ENCODE measurements at places on chromosomes 4 and X.

- no peak for DNase-seq
Observed at GRCh38 chr4:37662861-37663390, 23.2 kb downstream of the RELL1 start.

GRCh38 chr4:174047363-174047762 lies 236.1 kb downstream of the FBXO8 start:
- DNase-seq, result no peak

DNA sequence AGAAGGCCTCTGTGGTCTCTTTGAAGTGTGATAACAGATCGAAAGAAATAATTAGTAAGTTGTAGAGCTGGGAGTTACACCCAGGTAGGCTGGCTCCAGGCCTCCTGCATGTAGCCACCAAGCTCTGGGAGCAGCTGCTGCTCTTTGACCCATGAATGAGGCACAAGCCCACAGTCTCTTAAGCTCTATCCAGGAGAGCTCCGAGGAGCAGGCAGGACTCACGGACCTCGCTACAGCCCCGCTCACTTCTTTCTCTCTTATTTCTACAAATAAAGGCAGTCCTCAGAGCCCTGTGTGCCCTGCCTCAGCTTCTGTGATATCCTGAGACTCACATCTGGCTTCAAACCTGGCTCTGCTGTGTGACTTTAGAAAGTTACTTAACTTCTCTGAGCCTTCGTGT lies 86.9 kb downstream of the EVC start:
- no peak for DNase-seq

DNA sequence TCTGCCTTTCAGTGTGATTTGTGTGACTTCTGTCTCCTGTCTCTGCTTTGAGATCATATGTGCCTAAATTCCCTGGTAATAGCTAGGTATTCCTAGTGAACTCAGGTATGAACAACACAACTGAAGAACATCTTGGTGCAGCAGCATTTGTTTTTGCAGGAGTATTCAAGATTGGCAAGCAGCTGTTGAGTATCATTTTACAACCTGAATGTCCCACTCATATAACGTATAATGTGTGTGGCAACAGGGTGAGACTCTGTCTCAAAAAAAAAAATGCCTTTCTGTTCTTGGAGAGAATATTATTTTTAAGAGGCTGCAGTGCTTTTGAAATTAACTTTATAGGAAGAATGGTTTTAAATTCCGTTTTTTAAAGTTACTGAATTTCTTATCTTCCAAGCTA lies 7.7 kb downstream of the LSM6 start:
- no peak for DNase-seq

GRCh38 chr4:38128478-38129459 lies 168.6 kb downstream of the PTTG2 start:
- peak; percentile 28 for DNase-seq

GRCh38 chr4:98802770-98803198 lies 126.1 kb downstream of the EIF4E start:
- DNase-seq, result no peak

DNA sequence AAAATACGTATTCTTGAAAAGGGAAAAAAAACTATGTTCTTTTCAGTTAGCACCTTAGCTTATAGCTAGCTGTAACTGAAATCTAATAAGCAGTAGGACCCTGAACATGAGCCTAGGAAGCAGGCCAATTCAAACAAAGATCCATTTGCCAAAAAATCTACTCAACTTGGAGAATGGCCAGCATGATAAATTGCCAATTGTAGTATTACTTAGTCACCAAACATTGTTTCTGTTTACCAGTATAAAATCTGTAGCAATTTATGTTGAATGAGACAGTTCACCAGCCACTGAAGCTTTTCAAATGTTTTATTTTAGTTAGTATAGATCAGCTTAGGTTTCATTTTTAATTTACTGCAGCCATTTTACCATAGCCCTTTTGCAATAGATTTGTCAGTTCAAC lies 323.6 kb upstream of the DIPK2B start:
- peak; percentile 51 for DNase-seq

- no peak for DNase-seq
Observed at GRCh38 chr4:185145572-185145971, 2.5 kb downstream of the SLC25A4 start.

- no peak for DNase-seq
Observed at GRCh38 chr4:172521680-172522079, 646.9 kb upstream of the GALNT7 start.

GRCh38 chr4:121519236-121519838 lies 138.5 kb upstream of the QRFPR start:
- no peak for DNase-seq

GRCh38 chr4:104795264-104795939 lies 300.7 kb upstream of the CXXC4 start:
- DNase-seq, result no peak

DNA sequence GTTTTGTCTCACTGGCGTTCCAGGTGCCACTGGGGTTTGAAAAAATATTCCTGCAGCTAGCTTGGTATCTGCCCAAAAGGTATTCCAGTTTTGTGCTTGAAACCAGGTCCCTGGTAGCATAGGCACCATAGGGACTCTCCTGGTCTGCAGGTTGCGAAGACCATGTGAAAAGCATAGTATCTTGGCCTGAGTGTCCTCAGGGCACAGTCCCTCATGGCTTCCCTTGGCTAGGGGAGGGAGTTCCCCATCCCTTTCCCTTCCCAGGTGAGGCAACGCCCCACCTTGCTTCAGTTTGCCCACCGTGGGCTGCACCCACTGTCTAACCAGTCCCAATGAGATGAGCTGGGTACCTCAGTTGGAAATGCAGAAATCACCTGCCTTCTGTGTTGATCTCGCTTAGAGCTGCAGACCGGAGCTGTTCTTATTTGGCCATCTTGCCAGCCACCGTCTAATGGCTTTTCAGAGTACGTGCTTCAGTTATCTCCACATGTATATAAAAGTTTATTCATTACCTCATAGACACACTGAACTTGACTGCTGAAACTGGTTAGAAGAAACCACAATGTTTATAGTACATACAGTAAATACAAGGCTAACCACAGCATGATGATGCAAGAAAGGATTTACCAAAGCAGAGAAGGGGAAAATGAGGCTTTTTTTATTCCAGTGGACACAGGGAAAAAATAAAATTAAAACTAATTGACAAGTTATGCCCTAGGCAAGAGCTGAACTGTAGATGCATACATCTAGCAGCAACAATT lies 10.6 kb downstream of the PBDC1 start:
- DNase-seq, result peak; percentile 38

DNA sequence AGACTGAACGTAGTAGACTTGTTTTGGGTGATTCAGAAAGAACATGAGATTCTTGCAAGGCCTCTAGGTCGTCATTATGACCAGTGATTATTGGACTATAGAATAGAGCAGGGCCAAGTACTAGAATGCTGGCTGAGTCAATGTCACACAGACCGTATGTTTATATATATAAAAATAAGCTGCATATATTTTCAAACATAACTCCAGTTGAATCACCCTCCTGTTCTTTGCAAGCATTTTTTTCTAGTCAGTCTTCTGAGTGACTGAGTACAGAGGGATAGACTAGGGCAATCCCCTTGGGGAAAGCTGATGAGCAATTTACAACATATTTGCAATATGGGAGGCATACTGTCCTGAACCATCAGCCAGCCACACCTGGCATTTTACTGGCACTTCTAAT lies 48.4 kb upstream of the PRPS1 start:
- peak; percentile 33 for DNase-seq

DNA sequence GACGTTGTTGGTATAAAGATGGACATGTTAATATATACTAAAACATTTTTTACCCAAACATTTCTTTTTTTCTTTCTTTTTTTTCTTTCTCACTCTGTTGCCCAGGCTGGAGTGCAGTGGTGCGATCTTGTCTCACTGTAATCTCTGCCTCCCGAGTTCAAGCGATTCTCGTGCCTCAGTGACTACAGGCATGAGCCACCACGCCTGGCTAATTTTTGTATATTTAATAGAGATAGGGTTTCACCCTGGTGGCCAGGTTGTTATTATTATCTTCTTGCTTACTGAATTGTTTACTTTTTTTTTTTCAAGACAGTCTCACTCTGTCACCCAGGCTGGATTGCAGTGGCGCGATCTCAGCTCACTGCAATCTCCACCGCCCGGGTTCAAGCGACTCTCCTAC lies 68.8 kb downstream of the HOPX start:
- no peak for DNase-seq

DNA sequence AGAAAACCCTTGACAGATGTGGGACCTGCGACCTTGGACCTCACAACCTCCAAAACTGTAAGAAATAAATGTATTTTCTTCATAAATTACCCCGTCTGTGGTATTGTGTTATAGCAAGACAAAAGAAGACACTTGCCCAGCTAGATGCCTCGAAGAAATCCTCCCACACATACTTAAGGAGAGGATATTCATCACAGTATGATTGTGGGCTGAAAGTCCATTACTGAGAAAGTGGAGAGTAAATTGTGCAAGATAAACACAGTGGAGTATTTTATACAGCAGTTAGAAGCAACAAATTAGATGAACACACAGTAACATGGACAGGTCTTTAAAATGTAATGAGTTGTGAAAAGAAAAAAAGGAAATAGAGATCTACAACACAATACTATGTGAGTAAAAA lies 25.8 kb upstream of the PLA2G12A start:
- no peak for DNase-seq

GRCh38 chr4:24930151-24930550 lies 17.3 kb upstream of the CCDC149 start:
- no peak for DNase-seq

GRCh38 chr4:1743551-1743950 lies 22.2 kb downstream of the TACC3 start:
- DNase-seq, result no peak

DNA sequence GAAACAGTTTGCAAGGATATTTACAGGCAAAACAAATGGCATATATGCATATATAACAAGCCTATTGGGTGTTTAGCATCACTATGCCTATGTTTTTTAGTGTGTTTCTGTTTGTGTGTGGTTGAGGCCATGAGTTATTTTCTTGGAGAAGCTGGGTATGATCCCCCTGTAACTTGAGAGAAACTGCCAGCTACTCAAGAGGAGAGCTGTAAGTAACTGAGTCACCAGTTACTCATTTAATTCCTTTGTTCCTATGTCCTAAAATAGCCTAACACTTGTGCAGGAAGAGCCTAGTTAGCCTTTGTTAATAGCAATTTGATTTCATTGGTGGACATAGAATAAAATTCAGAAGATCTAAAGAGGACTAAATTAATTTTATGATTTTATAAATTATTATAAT lies 79.1 kb downstream of the PWWP3B start:
- no peak for DNase-seq

DNA sequence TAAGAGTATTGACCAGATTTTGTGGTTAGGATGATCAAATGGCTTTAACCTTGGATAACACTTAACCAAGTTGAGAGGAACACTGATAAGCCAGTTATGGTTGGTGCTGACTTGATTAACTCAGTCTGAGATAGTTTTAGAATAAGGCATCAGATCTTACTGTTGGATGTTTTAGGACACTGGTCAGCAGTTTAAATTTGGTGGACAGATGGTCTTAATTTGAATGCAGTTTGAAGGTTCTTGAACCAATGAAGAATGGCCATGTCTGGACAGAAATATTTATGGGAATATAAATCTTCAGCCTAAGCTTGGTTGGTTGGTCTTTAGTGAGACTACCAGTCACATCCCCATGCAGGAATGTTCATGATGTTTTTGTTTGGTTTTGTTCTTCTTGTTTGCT lies 2.6 kb upstream of the GIMD1 start:
- DNase-seq, result no peak

DNA sequence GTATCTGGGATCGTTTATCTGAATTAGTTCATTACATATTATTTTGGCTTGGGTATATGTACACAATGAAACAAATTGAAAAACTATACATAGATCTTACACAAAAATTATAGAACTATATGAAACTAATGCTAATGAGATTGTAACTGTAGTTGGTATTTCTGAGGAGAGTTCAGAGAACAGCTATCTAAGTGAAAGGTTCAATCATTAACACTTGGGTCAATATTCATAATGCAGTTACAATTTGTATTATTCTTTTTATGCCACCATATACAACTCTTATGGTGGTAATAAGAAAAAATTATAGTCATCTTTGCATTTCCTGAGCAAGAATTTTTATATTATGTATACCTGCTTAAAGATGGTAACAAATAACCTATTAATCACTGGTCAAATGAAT lies 461.0 kb downstream of the GRXCR1 start:
- DNase-seq, result no peak

GRCh38 chr4:122831515-122832196 lies 5.0 kb downstream of the FGF2 start:
- DNase-seq, result peak; percentile 59

DNA sequence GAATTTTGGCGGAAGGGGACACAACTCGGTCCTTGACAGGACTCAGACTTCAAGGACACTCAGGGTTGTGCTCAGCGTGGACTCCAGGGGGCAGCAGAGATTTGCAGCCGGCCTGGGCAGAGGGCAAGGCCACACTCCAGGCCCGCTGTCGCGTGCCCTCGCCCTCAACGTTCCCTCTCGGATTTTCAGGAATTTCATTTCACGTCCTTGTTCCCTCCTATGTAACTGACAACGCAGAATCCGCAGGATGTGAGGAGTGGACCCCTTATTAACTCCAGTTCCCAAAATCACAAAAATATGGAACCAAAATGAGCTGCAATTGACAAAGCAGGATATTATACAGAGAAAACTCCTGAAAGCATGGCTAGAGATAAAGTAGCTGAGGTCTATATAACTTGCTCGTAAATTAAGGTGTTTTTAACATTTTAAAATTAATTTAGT lies 21.0 kb upstream of the DCTD start:
- peak; percentile 76 for DNase-seq

DNA sequence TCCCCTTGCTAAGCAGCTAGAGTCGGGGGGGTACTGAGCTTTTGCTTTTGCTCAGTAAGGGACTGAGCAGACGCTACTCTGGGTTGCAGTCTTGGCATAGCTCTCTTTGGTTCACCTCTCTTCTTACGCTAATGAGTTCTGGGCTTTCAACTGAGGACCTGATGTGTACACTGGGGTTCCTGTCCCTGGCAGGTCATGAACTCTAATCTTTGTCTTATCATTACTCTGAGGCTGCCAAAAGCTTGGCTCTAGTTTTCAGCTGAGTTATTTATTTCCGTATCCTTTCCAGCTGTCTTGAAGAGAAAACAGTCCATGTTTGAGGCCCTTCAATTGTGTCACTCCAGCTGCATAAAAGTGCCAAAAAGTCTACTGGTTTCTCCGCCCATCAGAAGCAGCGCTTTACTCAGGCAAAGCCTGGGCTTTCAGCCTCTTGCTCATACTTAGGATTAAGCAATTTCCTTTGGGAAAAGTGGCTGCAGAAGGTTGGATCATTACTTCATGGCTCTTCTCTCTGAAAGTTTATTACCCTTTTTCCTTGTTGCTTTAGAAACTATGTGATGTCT lies 121.0 kb upstream of the STOX2 start:
- DNase-seq, result peak; percentile 9

DNA sequence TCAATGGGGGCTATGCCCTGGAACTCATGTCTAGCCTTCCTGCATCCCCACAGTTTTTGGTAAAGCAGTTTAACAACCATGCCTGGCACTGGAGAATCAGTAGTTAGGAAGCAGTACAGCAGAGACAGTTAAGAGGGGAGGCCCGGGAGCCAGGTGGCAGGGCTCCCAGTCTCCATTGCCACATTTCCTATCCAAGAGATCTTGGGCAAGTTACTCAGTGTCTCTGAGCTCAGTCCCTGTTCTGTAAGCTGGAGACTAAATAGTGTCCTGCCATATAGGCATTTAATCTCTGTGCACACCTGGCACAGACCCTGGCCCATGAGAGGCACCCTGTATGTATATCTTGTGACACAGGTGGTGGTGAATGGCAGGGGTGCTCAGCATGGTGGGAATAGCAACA lies 156.1 kb upstream of the EOLA2 start:
- DNase-seq, result no peak

- DNase-seq, result peak; percentile 23
Observed at GRCh38 chr4:152283801-152284470, 252.0 kb downstream of the FBXW7 start.
